ENCODE measurements at places on chromosomes 13 and 19. TPM values are rescaled to one million over a fixed set of nuclear protein-coding genes. Genes with fewer than 3 reads are reported as not detected.

The GNA15 gene
- not detected for total RNA-seq

The C1QTNF9 gene
- total RNA-seq = not detected

The DIRAS1 gene
- 19.9 TPM for total RNA-seq

The ZNF835 gene
- 0.11 TPM for total RNA-seq

The PAF1 gene
- total RNA-seq = 67.3 TPM

The ZNF491 gene
- 9.8 TPM for total RNA-seq

The ERFL gene
- 0.14 TPM for total RNA-seq

The SHC2 gene
- total RNA-seq = 45.2 TPM

The ANGPTL4 gene
- total RNA-seq = not detected

The PDE4C gene
- 0.09 TPM for total RNA-seq

The ZNF780A gene
- total RNA-seq = 18.5 TPM

The PRR36 gene
- 21.8 TPM for total RNA-seq

The SOX21 gene
- 71.8 TPM for total RNA-seq

The ZNF493 gene
- total RNA-seq = 22.4 TPM

The GIPR gene
- total RNA-seq = 0.96 TPM

The SAMD4B gene
- 164 TPM for total RNA-seq

The KLK12 gene
- total RNA-seq = not detected

The CA11 gene
- total RNA-seq = 13.0 TPM

The NXNL1 gene
- not detected for total RNA-seq

The ACER1 gene
- not detected for total RNA-seq

The LCP1 gene
- 7.6 TPM for total RNA-seq

The MAB21L1 gene
- 0.14 TPM for total RNA-seq

The ZNF540 gene
- total RNA-seq = 1.0 TPM

The RNF225 gene
- 1.5 TPM for total RNA-seq

The ATXN8OS gene
- not detected for total RNA-seq

The VRK3 gene
- total RNA-seq = 43.4 TPM

The COL5A3 gene
- total RNA-seq = 0.86 TPM

The LYPD3 gene
- total RNA-seq = 0.89 TPM

The CLDND2 gene
- total RNA-seq = 1.1 TPM

The OVOL3 gene
- not detected for total RNA-seq

The VSIG10L gene
- 3.5 TPM for total RNA-seq

The ZNF799 gene
- total RNA-seq = 4.8 TPM

The SYNGR4 gene
- total RNA-seq = not detected

The CUL4A gene
- total RNA-seq = 63.9 TPM

The KLK14 gene
- total RNA-seq = 0.75 TPM

The TJP3 gene
- not detected for total RNA-seq

The SLAIN1 gene
- total RNA-seq = 38.7 TPM

The GPR18 gene
- total RNA-seq = not detected

The S1PR2 gene
- total RNA-seq = 26.3 TPM

The IZUMO2 gene
- total RNA-seq = not detected

The C19orf81 gene
- total RNA-seq = 7.9 TPM

The GRIN2D gene
- 0.68 TPM for total RNA-seq

The PSG3 gene
- total RNA-seq = not detected

The GPR183 gene
- not detected for total RNA-seq

The KIR3DL1 gene
- not detected for total RNA-seq

The ZNF575 gene
- 0.72 TPM for total RNA-seq

The UBXN6 gene
- 39.5 TPM for total RNA-seq

The STOML3 gene
- total RNA-seq = not detected

The KASH5 gene
- total RNA-seq = not detected
